ENCODE measurements at places on chromosomes 1 and 21.

GRCh38 chr21:27034796-27035195 is 67.9 kb upstream of the ADAMTS5 start:
- no peak for DNase-seq

DNA sequence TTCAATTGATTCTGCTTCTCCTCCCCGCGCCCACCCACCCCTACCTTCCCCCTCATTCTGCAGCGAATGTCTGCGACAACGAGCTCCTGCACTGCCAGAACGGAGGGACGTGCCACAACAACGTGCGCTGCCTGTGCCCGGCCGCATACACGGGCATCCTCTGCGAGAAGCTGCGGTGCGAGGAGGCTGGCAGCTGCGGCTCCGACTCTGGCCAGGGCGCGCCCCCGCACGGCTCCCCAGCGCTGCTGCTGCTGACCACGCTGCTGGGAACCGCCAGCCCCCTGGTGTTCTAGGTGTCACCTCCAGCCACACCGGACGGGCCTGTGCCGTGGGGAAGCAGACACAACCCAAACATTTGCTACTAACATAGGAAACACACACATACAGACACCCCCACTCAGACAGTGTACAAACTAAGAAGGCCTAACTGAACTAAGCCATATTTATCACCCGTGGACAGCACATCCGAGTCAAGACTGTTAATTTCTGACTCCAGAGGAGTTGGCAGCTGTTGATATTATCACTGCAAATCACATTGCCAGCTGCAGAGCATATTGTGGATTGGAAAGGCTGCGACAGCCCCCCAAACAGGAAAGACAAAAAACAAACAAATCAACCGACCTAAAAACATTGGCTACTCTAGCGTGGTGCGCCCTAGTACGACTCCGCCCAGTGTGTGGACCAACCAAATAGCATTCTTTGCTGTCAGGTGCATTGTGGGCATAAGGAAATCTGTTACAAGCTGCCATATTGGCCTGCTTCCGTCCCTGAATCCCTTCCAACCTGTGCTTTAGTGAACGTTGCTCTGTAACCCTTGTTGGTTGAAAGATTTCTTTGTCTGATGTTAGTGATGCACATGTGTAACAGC is 339.9 kb downstream of the NTNG1 start:
- no peak for DNase-seq

GRCh38 chr1:169184812-169185211 is 78.3 kb downstream of the ATP1B1 start:
- DNase-seq = no peak

DNA sequence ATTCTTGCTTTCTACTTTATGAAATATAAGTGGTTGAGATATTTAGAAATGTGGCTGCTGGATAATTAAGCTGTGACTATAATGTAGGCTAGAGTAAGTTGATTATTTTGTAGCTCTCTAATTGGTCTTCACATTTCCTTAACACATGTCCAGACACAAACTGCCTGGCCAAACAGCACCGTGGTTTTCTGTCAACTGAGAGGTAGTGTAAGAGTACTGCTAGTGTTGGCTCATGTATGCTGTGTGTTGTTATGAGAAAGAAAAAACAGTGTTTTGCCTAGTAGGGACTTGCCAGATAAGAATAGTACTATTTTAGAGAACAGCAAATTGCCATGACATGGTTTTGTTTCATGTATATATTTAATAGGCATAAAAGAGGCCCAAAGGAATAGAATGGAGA is 37.1 kb downstream of the TMED5 start:
- no peak for DNase-seq

DNA sequence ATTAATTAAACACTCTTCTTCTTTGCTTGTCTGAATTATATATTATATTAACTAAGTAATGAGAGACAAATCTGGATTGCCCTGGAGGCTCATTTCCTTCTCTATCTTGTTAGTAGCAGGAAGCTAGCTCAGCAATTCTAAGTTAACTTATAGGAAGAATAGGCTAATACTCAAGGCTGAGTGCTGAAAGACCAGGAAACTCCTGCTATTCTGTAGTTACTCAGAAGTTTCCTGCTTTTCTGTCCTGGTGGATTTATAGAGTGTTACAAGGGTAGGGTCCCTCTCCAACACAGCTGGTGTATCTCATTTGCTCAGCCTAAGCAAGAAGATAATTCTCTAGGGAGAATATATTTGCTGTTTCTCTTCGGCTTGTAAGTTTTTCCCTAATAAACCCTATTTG is 29.2 kb downstream of the HSPA13 start:
- no peak for DNase-seq
